ENCODE measurements at places on chromosomes 1 and 21.

- no peak for DNase-seq
These were observed 511.9 kb downstream of the PTPRC start for GRCh38 chr1:199150756-199151155.

GRCh38 chr1:58785442-58786058 is 1.7 kb upstream of the JUN start:
- DNase-seq, result peak; percentile 21

- DNase-seq, result no peak
These were observed 184.0 kb downstream of the CDC7 start for GRCh38 chr1:91684481-91685196.

- DNase-seq, result no peak
These were observed 575.0 kb upstream of the CHRM3 start for GRCh38 chr1:238811211-238811879.

DNA sequence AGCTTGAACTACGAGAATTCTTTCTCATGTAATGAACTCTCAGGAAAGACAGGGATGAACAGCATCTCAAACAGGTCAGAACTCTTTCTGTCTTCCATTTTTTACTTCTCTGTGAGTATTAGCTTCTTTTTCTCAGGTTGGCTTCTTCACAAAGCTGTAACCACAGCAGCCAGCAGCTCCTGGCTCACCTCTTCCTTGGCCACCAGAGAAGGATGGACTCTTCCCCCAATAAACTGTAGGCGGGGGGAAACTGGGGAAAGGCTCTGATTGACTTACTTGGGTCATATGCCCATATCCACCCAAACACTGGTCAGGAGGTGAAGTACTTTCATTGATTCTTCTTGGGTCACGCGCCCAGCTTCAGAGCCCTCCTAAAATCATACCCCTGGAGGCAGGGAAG is 14.4 kb upstream of the ENAH start:
- DNase-seq, result no peak

DNA sequence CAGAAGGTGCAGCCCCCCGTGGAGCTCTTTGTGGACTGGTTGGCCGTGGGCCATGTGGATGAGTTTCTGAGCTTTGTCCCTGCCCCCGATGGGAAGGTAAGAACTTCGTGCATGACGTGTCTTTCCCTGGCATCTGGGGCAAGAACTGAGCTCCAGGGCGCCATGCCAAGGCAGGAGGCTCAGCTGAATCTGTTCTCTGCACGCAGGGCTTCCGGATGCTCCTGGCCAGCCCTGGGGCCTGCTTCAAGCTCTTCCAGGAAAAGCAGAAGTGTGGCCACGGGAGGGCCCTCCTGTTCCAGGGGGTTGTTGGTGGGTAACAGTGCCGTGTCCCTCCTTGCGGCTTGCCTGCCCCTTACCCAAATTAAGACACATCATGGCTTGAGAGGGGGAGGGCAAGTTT is 27.7 kb downstream of the PADI3 start:
- no peak for DNase-seq

- DNase-seq, result no peak
These were observed 33.1 kb downstream of the SIPA1L2 start for GRCh38 chr1:232596666-232597303.

GRCh38 chr1:181718034-181718433 is 234.7 kb downstream of the CACNA1E start:
- no peak for DNase-seq

- no peak for DNase-seq
These were observed 53.6 kb downstream of the MAB21L3 start for GRCh38 chr1:116164604-116165368.

DNA sequence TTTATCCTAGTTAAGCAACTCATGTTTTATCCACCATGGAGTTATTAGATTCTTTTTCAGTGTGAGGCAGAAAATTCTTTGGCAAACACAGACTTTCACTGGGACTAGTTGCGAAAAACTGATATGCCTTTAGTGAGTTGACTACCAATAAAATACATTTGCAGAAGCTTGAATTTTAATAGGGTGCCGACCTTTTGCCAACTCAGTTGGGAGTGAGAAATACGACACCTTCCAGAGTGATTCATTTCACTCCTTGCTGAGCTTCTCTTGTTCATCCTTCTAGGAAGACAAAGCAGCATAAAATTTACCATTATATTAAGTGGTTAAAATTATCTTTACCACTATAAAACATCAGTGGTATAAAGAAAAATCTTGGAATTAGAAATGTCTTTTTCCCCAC is 1.2 kb upstream of the KRTAP23-1 start:
- DNase-seq, result no peak

DNA sequence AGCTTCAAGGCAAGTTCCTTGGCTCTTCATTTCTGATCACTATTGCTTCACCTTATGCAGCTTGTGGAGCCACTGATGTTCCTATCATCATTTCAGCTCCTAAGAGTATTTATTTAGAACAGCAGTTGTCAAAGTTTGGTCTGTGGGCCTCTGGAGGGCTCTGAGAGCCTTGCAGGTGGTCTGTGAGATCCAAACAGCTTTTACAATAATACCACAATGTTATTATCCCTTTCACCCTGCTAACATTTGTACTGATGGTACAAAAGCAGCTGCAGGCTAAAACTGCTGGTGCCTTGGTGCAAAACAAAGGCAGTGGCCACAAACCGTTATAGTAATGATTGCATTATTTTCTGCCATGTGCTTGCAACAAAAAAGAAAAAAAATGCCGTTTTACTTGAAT is 33.8 kb downstream of the PATJ start:
- no peak for DNase-seq

GRCh38 chr1:59105548-59106507 is 191.1 kb upstream of the FGGY start:
- DNase-seq, result no peak

GRCh38 chr1:52348704-52349300 is 17.2 kb downstream of the CC2D1B start:
- peak; percentile 45 for DNase-seq

- no peak for DNase-seq
These were observed 104.4 kb downstream of the PHTF1 start for GRCh38 chr1:113654883-113655282.

DNA sequence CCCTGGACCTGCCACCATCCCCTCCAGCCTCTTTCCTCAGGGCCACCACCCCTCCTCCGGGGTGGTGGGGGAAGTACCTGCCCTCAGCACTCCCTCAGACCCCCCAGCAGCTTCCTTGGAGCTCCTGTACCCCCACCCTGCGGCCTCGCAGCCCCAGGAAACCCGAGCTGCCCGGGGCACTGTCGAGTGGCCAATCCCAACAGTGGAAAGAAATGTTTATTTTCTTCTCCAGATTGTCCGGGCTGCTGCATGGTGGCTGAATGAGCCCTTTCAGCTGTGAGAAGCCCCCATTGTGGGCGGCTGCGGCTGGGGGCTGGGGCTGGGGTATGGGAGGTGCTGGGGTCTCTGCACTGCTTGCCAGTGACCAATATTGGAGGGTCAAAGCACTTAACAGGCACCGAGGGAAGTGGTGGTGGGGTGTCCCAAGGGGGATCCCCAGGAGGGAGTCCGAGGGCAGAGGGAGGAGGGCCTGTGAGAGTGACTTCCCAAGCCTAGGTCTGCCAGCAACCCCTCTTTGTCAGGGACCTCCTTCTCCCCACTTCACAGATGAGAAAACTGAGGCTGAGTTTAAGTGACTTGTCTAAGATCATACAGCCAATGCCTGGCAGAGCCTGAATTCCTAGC is 25.2 kb downstream of the RUNX3 start:
- DNase-seq, result no peak

- DNase-seq, result no peak
These were observed 137.2 kb downstream of the PCNX2 start for GRCh38 chr1:233158322-233158721.

GRCh38 chr21:26280775-26281174 is 110.2 kb upstream of the APP start:
- peak; percentile 43 for DNase-seq

DNA sequence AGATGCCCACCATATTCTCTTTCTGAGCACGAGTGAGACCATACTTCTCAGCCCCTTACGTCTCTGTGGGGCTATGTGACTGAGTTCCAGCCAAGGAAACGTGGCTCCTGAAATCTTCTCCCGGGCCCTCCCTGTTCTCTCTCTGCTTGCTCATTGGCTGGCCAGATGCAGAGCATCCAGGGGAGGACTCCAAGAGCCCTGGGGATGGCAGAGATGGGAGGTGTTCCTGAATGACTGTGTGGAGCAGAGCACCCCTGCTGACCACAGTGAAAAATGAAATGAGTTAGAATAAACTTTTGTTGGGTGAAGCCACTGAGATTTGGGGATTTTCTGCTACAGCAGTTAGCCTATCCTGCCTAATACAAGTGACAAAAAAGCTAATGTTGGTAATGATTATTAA is 23.8 kb downstream of the KIAA0040 start:
- no peak for DNase-seq

GRCh38 chr1:234533034-234533891 is 54.3 kb upstream of the TARBP1 start:
- DNase-seq, result no peak

DNA sequence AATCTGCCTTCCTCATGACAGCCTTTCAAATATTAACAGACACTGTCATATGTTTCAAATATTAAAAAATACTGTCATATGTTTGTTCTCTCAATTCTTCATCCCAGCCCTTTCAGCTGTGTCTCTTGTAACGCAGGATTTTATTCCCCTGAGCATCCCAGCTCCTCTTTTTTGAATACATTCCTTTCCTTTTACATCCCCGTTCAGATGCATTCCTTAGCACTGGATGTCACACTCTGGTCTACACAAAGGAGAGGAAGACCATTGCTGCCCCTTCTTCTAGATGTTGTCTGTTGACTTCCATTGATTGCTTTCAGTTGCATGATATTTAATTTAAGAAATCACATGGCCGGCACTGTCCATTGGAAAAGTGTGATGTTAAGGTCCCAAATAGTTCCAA is 117.4 kb upstream of the PAXBP1 start:
- DNase-seq, result no peak

GRCh38 chr1:37776946-37777516 is 12.1 kb upstream of the EPHA10 start:
- DNase-seq, result no peak

DNA sequence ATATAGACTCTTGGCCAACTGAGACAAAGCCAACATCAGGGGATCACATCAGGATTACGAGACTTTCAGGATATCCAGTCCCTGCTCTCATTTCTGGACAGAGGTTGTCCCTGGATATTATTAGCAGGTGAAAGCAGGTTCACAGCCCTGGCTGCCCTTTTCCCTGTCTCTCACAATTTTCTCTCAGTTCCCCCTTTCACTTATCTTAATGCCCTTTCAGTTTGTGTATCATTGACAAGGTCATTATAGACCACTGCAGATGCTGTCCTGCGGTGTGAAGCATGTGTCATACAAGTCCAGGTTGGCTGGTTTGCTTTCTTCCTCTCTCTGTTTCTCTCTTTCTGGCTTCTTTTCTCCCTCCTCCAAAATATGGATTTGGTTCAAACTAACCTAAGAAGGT is 2.1 kb upstream of the KLHDC9 start:
- no peak for DNase-seq

All from HEK293T (cell line).